MV-4-11 (cell line): ENCODE measurements at places on chromosomes 4 and X.

DNA sequence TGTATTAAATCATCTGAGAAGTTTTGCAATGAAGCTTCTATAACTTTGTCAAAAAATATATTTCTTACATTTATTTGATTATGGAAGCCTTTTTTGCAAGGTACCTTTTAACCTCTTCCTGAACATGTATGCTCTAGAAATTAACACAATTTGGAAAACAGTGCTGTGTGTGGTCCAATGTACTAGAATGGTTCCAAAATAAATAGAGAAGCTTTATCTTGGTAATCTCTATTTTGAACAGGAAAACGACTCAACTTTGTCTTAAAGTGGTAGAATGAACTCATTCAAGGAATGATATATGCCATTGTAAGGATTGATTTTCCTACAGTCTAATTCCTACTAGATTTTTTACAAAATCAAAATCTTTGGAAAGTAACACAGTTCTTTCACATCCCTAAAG is 248.5 kb downstream of the UNC5C start:
- no peak for DNase-seq

- DNase-seq: no peak
Observed at GRCh38 chr4:58776627-58777026, 1666.4 kb upstream of the IGFBP7 start.

GRCh38 chrX:72620550-72621145 is 48.0 kb upstream of the HDAC8 start:
- peak; percentile 26 for DNase-seq

- peak; percentile 89 for DNase-seq
Observed at GRCh38 chrX:19810802-19811201, 76.6 kb downstream of the SH3KBP1 start.

GRCh38 chrX:77431227-77431626 is 16.0 kb upstream of the FGF16 start:
- peak; percentile 90 for DNase-seq

GRCh38 chr4:114132830-114133229 is 153.4 kb upstream of the ARSJ start:
- DNase-seq: peak; percentile 13

- no peak for DNase-seq
Observed at GRCh38 chr4:76639288-76639687, 204.3 kb downstream of the SHROOM3 start.

DNA sequence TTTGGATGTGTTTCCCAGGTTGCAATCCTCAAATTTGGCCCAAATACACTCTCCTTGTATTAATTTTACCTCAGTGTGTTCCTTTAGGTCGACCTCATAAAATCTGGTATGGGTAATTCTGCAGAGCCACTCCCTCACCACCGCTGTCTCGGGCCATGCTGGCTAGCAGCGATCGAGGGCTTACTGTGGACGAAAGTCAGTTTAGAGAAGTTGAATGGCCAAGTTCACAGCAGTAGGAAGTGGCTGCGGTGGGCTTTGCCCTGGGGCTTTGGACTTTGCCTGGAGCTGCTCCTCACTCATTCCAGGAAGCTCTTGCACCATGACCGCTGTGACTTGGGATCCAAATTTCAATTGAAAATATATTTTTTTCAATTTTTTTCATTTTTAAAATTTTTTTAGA is 19.6 kb downstream of the TMEM187 start:
- DNase-seq: peak; percentile 87

- DNase-seq: no peak
Observed at GRCh38 chrX:139920316-139920715, 12.5 kb downstream of the ATP11C start.

GRCh38 chr4:26482508-26483462 is 7.5 kb downstream of the CCKAR start:
- DNase-seq: no peak
